Memory B cell (primary cell): ENCODE measurements at places on chromosomes 11 and 22.

DNA sequence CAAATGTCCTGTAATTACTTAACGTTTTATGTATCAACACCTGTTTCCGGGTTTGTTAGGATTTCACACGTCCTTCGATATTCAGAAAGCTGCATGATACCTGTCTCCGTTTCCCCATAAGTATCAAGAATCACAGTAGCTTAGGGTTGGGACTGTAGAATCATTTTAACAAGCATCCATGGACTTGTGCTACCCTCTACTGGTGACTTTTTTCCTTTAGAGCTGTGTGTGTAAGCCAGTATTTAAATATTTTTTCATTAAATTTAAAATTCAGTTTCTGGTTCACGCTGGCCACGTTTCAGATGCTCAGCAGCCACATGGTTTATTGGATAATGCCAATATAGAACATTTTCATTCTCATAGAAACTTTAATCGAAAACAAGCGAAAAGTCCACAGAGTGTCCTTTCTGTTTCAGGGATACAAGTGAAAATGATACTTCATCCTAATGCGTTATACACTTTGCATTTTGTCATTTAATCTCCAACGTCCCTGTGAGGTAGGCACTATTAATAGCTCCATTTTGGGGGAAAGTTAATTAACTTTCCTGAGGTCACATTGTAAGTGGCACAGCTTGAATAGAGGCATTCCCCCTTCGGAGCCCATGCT, 61.5 kb upstream of the SLC25A18 start:
- DNase-seq = peak; percentile 69

GRCh38 chr11:1387961-1388762, 1.6 kb upstream of the BRSK2 start:
- DNase-seq = no peak

GRCh38 chr11:128828350-128828749, 38.7 kb downstream of the KCNJ1 start:
- DNase-seq = no peak

DNA sequence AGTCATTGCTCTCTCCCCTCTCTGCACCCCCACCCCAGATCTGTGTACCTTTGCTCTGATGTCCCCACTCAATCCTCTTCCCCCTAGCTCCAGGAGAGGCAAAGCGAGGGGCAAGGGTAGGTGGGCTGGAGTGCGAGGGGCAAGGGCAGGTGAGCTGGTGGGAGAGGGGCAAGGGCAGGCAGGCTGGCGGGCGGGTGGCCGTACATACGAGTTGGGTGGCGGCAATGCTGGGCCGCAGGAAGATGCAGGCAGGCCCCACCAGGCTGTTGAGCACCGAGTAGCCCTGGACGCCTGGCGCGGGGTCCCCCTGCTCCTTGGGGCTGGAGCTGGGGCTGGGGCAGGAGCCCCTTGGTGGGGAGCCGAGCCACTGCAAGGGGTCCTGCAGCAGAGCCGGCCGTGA, 908 bp downstream of the CABP2 start:
- DNase-seq = no peak

DNA sequence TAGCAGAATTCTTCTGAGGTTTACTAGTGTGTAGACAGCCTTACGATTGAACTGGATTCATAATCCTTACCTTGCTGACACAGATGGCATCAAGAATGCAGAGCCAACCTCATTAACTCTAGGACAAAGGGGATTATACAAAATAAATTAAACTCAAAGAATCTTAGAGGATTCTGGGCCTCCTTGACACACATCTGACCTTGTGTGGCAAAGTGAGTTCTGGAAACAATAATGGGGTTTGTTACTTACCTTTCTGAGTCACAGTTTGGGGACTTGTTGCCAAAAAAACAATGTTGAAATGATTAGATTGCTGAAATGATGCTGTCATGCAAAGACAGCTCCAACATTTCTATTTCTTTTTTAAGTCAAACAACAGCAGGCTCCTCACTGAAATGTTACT, 179.1 kb upstream of the ISX start:
- no peak for DNase-seq

GRCh38 chr22:42438293-42438650, 6.1 kb upstream of the NFAM1 start:
- no peak for DNase-seq

DNA sequence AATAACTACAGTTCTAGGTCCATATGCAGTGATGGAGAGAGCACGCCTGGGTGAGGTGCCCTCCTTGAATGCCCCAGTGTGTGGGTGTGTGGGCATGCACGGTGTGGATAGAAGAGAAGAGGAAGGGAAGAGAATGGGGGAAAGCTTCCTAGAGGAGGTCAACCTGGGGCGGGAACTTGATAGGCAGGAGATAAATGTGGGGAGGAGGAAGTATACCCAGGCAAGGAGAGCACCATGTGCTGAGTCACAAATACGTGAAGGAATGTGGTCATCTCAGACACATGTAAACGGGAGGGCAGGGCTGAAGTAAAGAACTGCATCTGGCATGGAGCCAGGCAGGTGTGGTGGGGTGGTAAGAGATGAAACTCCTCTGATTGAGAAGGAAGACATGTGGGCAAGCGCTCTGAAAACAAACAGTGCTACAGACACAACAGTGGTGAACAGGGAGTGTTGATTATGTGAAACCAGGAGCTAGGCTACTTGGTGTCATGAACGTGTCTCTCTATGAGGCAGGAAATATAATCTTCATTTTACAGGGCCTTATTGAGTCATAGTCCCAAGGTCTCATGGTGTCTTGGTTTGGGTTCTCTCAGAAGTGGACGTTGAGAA, 61.5 kb upstream of the EED start:
- DNase-seq = no peak

GRCh38 chr22:33952776-33953175, 32.5 kb upstream of the LARGE1 start:
- DNase-seq = no peak

DNA sequence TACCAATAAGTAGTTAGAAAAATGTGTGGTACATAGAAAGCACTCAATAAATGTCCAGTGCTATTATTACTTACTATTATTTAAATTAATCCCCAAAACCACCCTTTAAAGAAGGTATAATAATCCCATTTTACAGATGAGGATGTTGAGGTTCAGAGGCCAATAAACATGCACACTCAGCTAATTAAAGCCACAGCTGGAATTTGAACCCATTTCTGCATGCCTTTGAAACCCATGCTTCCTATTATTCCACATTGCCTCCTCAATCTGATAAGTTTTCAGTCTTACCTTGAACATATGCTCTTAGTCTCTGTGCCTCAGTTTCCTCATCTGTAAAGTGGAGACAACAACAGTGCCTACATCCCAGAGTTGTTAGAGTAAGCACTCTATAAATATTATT, 52.8 kb downstream of the CCDC34 start:
- no peak for DNase-seq

GRCh38 chr22:43411040-43411868, 560 bp upstream of the MPPED1 start:
- DNase-seq = no peak

DNA sequence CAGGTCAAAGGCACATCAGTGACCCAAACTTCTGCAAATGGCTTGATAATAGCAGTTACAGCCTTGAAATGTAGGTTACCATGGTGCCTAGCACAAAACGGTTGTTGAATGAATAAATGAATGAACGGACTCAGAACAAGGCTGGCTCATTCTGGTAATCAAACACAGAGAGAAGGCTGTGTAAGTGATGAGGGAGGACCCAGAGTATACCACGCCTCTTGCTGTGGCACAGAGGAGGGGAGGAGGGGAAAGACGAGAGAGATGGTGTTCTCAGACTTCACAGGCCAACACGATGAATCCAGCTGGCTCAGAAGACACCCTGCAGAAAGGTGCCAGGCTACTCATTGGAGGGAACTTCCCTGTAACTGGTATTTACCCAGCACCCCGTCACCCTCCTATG, 38.3 kb downstream of the PC start:
- no peak for DNase-seq

GRCh38 chr11:79092791-79093353, 348.0 kb downstream of the TENM4 start:
- no peak for DNase-seq

GRCh38 chr11:86245369-86246292, 1.1 kb downstream of the EED start:
- DNase-seq = peak; percentile 18

GRCh38 chr11:66881927-66882452, 25.1 kb downstream of the LRFN4 start:
- DNase-seq = no peak

GRCh38 chr11:64120951-64121569, 44.9 kb downstream of the MACROD1 start:
- DNase-seq = no peak

- DNase-seq = no peak
Measured at GRCh38 chr11:90491466-90491865, 268.6 kb upstream of the CHORDC1 start.

- DNase-seq = no peak
Measured at GRCh38 chr11:81497202-81497804, 1236.4 kb downstream of the FAM181B start.

DNA sequence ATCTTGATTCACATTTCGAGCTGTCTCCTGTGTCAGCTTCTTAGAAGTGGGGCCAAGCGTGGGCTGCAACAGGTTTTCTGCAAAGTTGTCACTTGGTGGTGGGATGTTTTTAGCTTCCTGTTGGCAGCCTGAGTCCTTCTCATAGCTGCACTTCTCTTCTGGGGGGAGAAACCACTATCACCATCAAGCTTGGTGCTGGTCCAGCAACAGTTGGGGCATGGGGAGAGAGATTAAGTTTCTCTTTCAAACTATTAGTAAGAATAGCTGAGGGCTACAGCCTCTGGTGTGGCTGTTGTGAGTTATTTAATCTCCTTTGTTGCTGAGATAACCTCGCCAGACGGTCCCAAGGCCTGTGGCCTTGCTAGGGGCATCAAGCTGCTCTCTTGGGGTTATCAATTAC, 123.3 kb upstream of the CRYBB3 start:
- DNase-seq = no peak

- DNase-seq = no peak
Measured at GRCh38 chr11:70669281-70669680, 271.0 kb downstream of the CTTN start.

DNA sequence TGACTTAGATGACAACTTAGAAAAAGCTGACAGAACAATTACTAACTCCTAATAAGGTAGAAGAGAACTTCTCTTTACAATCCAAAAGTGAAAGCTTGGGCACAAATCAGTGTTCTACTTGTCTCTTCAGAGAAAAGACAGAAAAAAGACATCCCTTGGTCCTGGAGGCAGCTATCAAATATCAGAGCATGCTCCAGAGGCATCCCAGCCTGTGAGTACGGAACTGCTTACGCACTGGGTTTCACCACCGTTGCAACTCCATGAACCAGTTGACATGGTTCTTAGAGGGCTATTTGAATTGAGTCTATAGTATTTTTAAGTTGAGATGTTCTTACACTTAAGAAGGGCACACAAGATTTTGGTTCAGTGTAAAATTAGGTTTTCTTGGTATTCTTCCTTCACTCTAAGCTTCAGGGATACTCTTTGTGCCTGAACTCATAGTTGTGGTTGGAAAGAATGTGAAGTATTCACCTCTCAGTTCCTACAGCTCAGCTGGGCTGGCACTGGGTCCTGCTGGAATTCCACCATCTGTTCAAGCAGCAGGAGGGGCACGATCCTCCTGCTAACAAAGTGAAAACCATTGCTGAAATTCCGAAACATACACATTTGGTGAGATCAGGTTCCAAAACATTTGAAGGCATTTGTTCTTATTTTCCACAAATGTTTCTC, 6.3 kb downstream of the AKIP1 start:
- no peak for DNase-seq

DNA sequence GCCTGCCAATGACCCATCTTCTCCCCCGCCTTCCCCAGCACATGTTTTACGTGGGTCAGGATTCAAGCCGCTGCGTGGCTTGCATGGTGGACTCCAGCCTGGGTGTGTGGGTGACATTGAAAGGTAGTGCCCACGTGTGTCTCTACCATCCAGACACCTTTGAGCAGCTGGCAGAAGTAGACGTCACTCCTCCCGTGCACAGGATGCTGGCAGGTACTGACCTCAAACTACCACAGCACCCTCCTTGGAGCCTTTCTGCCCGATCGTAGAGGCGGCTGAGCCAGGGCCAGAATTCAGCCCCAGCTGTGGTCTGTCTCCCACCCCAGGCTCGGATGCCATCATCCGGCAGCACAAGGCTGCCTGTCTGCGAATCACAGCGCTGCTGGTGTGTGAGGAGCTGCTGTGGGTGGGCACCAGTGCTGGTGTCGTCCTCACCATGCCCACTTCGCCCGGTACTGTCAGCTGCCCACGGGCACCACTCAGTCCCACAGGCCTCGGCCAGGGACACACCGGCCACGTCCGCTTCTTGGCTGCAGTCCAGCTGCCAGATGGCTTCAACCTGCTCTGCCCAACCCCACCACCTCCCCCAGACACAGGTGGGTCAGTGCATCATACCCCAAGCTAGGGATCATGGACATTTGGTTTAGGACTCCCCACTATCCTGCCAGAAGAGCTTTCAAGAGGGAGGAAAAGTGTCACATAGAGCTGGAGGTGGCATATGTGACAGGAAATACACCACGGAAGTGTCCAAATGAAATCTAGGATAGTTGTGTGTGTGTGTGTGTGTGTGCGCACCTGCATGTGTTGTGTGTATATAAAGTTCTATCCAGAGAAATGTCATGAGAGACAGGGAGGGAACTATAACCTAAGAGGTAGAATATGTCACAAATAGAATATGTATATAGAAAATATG, 10.6 kb upstream of the RELT start:
- DNase-seq = no peak

GRCh38 chr11:77400271-77400670, 73.6 kb downstream of the PAK1 start:
- no peak for DNase-seq

DNA sequence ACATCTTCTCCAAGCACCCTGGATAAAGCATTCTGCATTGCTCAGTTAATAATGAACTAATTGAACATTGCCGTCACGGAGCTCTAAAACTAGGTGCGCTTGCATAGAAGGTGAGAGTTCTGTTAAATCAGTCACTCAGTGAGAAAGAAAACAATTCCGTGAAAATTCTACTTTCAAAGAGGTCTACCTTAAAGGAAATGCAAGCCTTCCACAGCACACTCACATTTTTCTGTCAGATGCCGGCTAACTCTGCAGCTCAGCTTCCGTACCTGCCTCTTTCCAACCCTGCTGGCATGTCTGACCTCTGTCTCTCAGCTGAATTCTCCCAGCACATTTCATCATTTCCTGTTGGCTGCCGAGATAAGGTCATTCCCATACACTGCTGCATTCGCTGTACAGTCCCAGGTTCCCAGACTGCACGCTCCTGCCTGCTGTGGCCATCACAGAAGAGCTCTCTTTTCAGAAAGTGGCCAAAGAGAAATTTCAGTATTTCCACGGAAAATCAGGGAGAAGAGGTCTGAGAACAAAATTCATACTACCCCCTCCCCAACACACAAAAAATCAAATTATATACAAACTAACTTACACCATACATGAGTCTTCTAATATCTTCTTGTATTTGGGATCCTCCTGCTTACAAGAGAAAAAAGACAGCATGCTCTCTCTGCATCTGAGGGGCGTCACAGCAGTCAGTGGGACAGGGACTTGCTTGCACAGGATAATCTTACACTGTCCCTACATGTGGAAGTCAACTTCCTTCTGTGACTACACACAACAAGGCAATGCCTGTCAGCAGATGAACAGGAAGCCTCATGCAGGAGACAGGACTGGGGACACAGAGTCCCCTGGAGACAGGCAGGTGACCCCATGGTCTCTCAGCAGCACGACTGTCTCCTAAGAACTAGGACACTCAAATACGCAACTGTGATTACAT, 55.1 kb downstream of the PACSIN2 start:
- DNase-seq = no peak

- no peak for DNase-seq
Measured at GRCh38 chr22:17117890-17118289, 3.3 kb downstream of the TMEM121B start.
